ENCODE measurements at places on chromosomes 2 and 18.
A peak's percentile ranks its signal among the peaks of the same experiment; 100 is the strongest.

DNA sequence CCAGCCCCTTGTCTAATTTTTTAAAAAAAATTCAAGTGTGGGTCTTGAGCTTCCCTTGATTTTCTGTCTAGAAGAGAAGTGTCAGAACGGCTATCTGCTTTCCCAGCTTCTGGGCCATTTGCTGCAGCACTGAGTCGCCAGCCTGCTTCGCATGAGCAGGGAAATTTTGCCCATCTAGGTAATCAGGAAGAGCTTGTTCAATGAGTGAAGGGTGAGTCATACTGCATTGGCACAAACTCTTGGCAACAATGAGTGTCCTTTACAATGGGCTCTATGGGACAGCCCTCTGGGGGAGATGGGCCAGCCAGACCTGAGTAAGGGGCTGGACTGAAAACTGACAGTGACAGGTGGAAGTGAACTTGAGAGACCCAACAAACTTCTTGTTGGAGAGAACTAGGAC lies 2.4 kb upstream of the RNF144A start:
- DNase-seq = no peak

DNA sequence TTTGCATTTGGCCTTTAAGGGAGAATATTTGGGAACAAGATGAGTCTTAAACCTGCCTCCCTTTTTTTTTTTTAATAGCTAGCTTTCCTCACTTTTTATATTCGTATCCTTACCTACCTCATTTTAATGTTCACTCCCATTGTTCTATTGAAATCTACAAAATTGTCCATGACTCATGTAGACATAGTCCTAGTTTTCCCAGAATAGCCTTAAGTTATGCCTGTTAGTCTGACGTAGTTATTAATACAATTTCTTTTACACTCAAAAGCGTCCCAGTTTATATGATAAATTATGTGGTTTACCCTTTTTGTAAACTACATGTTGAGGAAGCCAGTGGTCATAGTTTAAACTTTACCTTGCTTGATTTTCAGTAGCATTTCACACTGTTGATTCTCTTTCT lies 73.4 kb downstream of the UBR3 start:
- DNase-seq = no peak

- peak; percentile 74 for DNase-seq
These were observed 80.6 kb downstream of the TEX51 start for GRCh38 chr2:126979039-126980003.

- no peak for DNase-seq
These were observed 303.8 kb downstream of the TDRD15 start for GRCh38 chr2:21427606-21428005.

GRCh38 chr2:69494126-69494525 lies 56.9 kb upstream of the NFU1 start:
- DNase-seq = no peak

GRCh38 chr2:47269316-47270232 lies 114.5 kb upstream of the STPG4 start:
- no peak for DNase-seq

- DNase-seq = no peak
These were observed 498.7 kb upstream of the RAB6C start for GRCh38 chr2:129480790-129481189.

Data from hippocampal formation (tissue), 2 donors.